ENCODE measurements at places on chromosomes 1 and 21.

DNA sequence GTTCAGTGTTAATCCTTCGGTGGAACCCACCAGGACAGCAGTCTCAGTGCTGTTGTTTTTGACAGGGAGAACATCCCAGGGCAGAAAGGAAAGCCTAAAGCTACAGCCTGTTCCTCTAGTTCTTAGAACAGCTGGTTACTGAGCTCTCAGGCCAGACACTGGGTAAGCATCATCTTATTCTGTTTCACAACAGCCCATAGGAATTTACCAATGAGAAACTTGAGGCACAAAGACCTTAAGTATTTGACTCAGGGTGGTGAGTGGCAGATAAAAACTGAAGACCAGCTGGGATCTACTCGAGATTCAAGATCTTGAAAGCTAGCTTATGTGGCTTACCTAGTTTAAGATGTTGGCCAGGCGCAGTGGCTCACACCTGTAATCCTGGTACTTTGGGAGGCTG lies 9.4 kb upstream of the NEK2 start:
- no peak for DNase-seq

DNA sequence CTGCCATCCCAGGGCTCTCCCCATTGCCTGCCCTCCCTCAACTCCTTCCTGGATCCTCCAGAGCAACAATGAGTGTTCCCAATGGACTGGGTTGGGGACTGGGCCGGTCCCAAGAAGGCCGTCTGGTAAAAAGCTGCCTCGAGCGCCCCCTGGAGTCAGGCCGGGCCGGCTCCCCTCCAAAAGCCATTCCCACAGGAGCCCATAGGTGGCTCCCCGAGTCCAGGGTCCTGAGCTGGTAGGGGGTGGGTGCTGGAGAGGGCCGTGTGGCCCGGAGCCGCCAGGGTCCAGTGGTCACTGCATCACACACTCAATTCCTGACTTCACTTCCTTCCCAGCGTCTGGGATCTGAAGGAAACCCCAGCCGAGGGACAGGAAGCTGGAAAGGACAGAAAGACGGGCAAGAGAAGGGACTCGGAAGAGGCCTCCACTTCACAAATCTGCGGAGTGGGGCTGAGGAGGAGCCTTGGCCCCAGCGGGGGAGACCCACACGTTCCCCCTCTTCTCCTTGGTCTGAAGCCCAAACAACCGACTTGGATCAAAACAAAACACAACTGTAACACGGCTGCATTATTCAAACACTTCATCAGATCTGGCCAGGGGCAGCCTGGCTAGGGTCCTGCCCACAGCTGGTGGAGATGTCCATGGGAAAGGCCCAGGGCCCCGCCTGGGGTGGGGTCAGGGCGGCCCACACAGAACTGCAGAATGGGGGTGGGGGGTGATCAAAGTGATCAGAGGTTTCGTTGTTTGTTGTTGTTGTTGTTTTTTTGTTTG lies 10.9 kb upstream of the ALDH4A1 start:
- peak; percentile 84 for DNase-seq

GRCh38 chr1:208977638-208978256 lies 605.8 kb upstream of the CAMK1G start:
- DNase-seq = no peak

DNA sequence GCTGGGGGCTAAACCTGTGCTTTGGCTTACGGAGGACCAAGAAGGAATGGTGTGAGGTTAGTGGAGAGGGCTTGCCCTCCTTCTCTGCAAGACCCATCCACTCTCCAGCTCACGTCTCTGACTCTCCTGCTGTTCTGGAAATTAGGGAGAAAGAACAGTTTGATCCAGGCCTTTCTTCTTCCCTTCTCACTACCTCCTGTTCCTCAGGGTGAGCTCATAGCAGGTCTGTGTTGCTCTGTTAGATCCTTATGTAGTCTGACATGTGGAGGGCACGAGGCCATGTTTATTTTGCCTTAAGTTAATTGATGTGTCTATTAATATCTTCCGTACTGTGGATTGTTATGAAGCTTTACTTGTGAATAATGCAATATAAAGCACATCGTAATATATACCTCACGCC lies 315.0 kb downstream of the GRIK1 start:
- no peak for DNase-seq

GRCh38 chr1:175449306-175449705 lies 256.7 kb upstream of the KIAA0040 start:
- no peak for DNase-seq

DNA sequence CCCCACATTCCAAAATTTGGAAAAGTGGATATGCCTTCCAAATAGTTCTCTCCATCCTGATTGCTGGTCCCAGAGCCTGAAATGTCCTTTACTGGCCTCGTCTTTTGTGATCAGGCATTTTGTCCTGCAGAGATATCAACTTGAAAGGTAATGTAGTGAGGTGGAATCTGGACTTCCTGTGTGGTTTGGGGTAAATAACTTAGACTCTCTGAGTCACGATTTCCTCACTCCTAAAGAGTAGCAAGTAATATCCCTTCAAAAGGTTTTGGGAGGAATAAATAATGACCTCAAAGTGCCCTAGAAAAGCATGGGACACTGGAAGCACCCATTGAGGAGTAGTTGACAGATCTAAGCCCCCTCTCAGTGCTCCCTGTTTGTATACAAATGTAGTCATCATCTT lies 426.6 kb downstream of the OMA1 start:
- no peak for DNase-seq

GRCh38 chr1:163083690-163084089 lies 14.5 kb downstream of the RGS4 start:
- no peak for DNase-seq

DNA sequence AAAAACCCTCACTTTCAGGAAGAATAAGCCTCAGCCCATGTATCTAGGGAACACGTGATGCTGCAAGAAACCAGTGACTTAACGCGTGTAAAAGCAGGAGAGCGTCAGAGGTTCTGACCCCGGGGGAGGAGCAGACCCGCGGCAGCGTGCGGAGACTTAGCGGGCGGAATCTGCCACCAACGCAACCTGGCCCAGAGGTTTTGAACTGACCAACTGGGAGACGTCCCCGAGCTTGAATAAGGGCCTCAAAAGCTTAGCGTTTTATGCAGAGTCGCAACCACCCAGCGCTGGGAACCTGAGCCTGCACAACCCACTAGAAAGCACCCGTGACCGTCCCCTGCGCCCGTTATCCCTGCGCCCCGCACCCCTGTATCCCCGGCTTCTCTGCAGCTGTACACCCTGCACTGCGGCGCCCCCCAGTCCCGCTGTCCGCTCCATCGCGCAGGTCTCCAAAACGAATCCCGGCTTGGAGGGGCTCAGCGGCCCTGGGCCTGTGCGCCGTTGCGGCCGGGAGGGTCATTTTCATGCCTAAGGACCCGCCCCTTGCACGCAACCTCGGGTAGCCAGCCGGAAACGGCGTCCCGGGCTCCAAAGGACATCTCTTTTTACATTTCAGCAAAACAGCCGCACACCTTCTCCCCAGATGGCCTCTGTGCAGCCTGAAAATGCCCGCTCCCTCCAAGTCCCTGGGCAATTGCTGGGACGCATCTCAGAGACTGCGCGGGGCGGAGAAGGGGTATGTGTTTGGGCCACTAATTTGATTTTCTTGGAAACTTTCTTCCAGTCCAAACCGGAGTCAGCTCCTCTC lies 29.4 kb upstream of the TRIM17 start:
- peak; percentile 36 for DNase-seq

GRCh38 chr1:154962156-154962749 lies 671 bp upstream of the PYGO2 start:
- no peak for DNase-seq

GRCh38 chr1:246108278-246108925 lies 398.7 kb downstream of the SMYD3 start:
- DNase-seq = no peak

DNA sequence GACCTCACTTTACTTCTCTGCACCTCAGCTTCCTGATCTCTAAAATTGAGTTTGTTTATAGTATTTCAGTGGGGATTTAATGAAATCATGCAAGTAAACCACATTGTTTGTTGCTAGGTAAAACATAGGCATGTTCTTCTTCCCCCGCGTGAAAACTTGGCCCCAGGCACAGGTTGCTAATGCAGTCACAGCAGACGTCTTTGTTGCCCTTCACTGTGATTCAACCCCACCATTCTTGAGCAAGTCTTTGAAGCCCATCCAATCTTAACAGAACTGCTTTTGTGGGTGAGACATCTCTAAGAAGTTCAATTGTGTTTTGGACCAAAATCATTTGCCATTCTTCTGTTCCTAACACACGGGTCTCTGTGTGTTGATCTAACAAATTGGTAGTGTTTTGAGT lies 185.5 kb downstream of the ZNF281 start:
- no peak for DNase-seq

DNA sequence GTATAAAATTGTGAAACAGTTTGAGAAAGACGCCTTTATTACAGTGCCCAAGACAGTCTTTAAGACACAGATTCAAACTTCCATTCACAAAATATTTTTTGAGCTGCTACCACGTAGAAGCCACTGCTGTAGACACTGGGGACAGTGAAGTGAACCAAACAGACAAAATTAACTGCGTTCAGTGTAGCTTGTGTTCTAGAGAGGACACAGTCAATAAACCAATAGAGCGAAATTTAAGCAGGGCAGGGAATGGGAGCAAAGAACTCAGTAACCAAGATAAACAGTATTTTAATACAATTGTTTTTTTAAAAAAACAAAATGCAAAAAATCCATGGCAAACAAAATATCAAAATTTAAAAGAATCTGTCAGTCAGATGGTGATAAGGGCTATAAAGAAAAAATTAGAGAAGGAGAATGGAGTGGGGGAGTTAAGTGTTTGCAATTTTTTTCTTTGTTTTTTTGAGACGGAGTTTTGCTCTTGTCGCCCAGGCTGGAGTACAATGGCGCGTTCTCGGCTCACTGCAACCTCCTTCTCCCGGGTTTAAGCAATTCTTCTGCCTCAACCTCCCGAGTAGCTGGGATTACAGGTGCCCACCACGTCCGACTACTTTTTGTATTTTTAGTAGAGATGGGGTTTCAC lies 719 bp upstream of the PARS2 start:
- DNase-seq = no peak

- DNase-seq = no peak
Observed at GRCh38 chr1:61757950-61758349, 15.7 kb downstream of the PATJ start.

DNA sequence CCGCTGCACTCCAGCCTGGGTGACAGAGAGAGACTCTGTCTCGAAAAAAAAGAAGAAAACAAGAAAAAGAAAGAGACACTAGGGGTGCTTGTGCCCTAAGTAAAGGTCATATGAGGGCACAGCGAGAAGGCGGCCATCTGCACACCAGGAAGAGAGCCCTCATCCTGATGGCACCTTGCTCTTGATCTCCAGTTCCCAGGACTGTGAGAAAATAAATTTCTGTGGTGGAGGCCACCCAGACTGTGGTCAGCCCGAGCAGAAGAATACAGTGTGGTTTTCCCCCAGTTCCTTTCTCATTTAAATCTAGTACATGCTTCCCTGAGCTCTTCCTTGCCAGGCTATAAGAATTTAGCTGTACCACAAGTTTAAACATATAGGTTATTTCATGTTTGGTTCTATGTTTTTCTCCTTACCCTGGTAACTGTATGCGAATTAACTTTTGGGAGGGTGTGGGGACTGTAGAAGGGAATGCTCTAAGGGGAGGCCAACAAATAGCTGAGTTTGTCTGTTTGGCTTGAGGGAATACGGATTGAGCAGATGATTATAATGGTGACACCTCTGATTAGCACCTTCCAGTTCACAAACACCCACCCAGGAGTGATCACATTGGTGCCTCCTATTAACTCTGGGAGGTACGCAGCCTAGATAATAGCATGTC lies 119.6 kb upstream of the ERRFI1 start:
- DNase-seq = no peak

- DNase-seq = no peak
Observed at GRCh38 chr21:31363720-31364119, 19.7 kb upstream of the TIAM1 start.

DNA sequence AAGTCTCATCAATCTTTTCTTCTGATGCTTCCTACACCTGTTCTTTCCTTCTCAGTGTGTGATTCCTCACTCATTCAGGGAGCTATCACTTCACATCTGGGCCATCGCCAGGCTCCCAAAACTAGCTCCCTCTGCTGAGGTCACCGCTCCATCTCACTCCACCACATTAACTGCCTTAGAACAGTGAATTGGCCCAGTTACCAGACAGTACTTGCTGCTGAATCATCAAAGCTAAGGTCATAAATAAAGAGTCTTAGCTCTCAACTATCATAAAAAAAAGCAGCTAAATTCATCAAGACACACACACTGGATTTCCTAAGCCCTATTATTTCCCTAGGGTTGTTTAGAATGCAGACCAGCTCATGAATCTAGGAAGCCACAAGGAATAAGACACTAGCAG lies 18.8 kb upstream of the SRM start:
- DNase-seq = no peak

DNA sequence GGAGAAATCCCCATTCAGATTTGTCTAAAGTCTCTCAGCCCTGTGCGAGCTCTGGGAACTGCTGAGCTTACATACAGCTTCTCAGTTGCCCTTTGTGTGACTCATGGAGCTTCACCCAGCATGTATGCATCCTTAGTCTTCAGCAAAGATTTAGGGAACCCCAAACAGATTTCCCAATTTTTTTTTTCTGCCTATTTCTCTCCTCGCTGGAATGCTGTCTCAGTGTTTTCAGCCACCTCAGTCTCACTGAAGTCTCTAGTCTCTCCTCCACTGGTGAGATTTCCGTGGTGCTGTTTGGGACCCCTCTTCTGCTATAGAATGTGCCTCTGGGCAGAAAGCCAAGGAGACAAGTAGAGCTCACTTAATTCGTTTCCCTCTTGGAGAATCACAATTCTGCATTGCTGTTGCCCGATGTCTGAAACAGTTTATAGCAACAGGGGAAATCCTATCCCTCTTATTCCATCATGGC lies 28.1 kb upstream of the TXLNA start:
- DNase-seq = no peak

- no peak for DNase-seq
Observed at GRCh38 chr1:226659641-226660040, 79.4 kb downstream of the ITPKB start.

DNA sequence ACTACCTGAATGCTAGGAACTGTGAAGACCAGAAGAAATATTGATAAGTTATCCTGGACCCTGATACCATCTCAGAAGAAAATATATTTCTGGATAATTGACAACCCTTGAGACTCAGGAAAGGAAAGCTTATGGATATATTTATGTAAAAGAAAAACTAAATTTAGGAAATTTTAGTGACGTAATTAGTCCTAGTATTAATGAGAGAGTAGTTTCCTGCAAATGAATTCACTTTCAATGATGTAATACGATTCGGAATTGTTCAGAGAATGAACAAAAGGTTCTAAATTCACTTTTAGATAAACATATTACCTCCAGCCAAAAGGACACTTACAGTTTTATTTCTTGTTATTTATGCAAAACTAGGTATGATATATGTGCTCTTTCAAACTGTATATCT lies 1120.1 kb upstream of the NCAM2 start:
- no peak for DNase-seq

DNA sequence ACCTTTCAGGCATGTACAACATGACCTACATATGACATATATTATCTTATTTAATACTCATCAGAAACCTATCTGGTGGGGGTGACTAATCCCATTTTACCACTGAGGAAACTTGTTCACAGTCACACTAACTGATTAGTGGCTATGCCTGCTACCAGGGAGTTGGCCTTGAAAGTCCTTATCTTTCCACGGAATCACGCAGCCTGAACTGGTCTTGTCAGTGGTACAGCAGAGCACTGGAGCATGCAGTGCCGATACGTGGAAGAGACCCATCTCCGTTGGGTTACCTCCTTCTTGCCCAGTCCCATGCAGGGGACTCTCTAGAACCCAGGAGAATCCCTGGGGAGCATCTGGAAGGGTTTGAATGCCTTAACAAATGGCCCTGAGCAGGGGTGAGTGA lies 8.2 kb downstream of the HSD3B1 start:
- DNase-seq = no peak

GRCh38 chr1:34975771-34976170 lies 9.4 kb downstream of the TMEM35B start:
- DNase-seq = no peak

GRCh38 chr1:162319493-162320175 lies 57.0 kb downstream of the SPATA46 start:
- DNase-seq = no peak

All from stimulated activated CD4-positive, alpha-beta T cell treated with anti-CD3 and anti-CD28 coated beads, Interleukin-2, amount 100 ng/mL, for 24 hours (primary cell).